Kidney (tissue), 22 donors: ENCODE measurements at places on chromosomes 12 and 14.

- no peak for DNase-seq
These were observed 46.9 kb downstream of the PRMT8 start for GRCh38 chr12:3537719-3538465.

DNA sequence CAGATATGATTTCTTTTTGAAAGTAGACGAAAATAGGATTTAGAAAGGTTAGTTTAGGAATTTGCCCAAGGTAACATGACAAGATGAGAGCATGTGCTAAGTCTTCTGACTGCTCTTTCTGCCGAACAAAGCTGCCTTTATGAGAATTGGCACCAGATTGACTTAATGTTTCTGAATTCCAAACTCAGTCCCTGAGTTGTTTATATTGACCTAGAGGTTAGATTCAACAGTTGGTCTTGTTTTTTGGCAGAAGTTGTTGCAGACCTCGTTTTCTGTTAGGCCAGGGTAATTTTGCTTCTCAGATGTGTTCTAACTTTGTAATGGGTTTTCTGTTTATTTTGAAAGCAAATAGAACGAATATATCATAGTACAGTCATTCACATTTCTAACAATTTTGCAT is 61.5 kb upstream of the LRTM2 start:
- no peak for DNase-seq

GRCh38 chr14:96792003-96792402 is 5.2 kb upstream of the VRK1 start:
- no peak for DNase-seq

DNA sequence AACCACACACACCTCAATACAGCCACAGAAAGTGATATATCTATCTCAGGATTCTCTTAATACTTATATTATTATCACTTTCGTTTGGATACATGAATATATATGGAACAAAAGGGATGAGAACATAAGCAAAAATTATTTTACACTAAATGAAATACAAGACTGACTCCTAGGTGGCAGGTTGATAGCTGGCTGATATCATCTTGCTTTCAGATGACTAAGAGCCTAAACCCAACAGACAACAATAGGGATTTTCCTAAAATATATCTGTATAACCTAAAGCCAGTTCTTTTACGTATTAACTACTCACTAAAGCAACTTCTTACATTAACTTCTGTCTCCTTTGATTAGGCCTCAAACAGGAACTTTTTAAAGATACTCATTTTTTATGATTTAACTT is 65.1 kb downstream of the BAZ1A start:
- no peak for DNase-seq

- DNase-seq, result no peak
These were observed 6.4 kb downstream of the SLC15A4 start for GRCh38 chr12:128817111-128818015.

DNA sequence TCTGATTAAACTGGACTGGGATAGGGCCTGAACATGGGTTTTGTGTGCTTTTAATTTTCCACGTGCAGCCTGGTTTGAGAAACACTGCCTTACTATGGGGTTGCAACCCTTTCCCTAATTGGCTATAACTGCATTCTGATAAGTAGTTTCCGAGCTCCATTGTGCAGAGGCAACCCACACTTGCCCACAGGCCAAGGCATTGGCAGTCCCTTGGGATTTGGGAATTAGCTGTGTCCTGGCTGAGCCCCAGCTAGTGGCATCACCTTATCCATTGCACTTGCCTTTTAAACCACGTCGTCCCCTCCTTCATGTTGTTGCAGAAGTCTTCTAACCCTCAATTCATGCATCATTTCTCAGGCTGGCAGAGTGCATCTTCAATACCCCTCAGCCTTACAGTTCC is 10.2 kb downstream of the VCPKMT start:
- no peak for DNase-seq

GRCh38 chr14:89619596-89619995 is 202.6 kb upstream of the FOXN3 start:
- DNase-seq, result no peak

GRCh38 chr14:87643005-87643404 is 350.0 kb downstream of the GALC start:
- no peak for DNase-seq

DNA sequence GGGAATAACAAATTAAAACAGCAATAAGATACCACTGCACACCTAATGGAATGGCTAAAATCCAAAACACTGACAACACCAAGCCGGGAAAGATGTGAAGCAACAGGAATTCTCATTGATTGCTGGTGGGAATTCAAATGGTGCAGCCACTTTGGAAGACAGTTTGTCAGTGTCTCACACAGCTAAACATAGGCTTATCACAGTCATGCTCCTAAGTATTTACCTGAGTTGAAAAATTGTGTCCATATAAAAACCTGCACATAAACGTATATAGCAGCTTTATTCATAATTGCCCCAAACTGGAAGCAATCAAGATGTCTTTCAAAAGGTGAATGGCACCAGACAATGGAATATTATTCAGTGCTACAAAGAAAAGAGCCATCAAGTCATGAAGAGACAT is 21.6 kb downstream of the GNPTAB start:
- DNase-seq, result no peak

GRCh38 chr12:1692895-1693610 is 2.2 kb downstream of the ADIPOR2 start:
- no peak for DNase-seq

DNA sequence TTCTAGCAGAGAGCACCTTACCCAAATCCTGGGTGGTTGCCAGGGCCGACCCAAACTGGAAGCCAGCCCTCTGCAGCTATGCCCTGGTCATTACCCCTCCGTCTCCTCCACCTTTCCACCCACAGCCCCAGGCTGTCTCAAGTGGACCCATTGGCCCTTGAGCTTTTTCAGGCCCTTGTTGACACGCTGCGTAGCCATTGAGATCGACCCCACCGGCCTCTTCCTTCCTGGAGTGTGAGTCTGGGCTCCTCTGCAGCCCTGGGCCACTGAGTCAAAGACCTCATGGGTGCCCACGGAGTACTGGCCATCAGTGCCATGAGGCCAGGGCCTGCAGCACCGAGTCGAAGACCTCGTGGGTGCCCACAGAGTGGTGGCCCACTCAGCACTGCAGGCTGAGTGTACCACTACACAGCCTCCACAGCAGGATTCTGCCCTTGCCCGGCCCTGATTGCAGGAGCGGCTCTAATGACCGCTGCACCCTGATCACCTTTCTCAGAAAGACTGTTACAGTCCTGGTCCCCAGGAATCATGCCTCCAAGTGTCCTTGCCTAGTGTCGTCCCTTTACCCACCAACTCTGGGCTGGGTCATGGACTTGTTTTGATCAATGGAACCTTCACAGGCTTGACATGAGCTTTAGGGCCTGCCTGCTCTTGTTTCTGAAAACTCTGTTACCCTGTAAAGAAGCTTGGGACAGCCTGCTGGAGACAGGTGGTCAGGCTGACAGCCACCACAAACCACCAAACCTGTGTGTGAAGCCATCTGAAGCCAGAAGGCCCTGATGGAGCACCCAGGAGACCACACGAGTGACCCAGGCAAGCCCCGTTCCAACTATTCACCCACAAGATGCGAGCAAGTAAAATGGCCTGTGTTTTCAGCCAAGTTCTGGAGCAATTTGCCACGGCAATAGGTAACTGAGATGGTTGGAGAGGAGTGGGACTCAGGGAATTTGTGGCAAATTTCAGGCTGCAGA is 39.6 kb upstream of the TRAF3 start:
- no peak for DNase-seq

GRCh38 chr14:104794099-104794498 is 1.4 kb downstream of the AKT1 start:
- peak; percentile 36 for DNase-seq

DNA sequence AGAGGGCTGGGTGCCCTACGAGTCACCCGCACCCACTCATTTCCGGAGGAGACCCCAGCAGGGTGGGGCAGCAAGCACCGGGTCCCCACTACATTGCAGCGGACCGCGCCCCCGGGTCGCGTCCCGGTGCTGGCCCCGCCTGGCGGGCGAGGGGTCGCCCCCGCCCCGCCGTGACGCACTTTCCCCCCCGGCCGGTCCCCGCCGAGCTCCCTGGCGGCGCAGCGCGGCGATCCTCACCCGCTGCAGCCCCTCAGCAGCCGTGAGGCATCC is 106.1 kb downstream of the PRICKLE1 start:
- no peak for DNase-seq

- DNase-seq, result no peak
These were observed 70.8 kb upstream of the TMCC3 start for GRCh38 chr12:94721173-94721572.

GRCh38 chr14:93579178-93579577 is 148.4 kb downstream of the UNC79 start:
- DNase-seq, result no peak

DNA sequence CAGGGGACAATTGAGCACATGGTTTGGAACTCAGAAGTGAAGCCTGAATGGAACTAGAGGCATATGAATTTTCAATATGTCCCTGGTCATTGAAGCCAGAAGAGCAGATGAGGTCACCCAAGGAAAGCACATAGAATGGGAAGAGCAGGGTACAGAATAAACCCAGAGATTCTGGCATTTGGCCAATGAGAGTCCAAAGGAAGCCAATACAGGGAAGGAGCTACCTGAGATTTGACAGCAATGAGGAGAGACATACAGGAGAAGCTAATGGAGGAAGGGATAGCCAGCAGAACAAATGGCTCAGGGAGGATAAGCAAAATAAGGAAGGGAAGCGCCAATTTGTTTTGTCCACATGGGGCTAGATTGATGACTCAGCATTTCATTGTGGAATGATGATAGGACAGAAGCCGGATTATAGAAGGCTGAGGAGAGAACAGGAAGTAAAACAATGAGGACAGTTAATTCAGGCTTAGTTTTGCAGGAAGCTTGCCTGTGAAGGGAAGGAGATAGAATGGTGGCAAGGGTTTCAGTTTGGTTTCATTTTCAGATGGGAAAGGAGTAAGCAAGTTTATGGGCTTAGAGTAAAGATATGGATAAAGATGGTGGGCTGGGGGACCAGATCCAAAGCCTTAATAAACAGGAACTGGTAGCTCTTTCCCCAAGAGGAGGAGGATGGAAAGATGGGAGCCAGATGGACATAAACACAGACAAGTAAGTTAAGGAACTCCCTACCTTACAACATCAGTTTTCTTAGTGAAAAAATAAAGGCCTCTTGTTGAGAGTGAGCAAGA is 3.2 kb upstream of the SPTSSA start:
- no peak for DNase-seq

- DNase-seq, result no peak
These were observed 51.2 kb upstream of the CCDC60 start for GRCh38 chr12:119283310-119283709.
